Activated CD4-positive, CD25-positive, alpha-beta regulatory T cell treated with anti-CD3 and anti-CD28 coated beads, Interleukin-2, amount 50 U/mL, for 16 hours (primary cell): ENCODE measurements at places on chromosomes 16 and 17.

- DNase-seq, result peak; percentile 48
These were observed 6.3 kb upstream of the XPO6 start for GRCh38 chr16:28218109-28218508.

- no peak for DNase-seq
These were observed 5.1 kb downstream of the MMP25 start for GRCh38 chr16:3051494-3051893.

DNA sequence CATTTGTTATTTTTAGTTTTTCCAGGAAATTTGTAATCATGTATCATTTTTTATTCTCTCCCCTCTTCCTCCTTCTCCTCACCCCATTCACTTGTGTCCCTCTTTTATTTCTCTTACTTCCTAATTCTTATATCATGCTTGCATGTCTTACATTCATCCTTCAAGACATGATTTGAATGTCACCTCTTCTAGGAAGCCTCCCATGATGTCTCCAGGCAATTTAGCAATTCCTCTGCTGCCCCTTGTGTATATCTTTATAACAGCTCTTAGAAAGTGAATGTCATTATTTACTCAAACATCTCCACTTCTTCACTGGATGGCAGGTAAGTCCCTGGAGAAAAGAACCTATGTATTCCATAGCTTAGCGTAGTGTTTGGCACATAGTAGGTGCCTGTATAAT, 7.8 kb downstream of the HNF1B start:
- no peak for DNase-seq

- DNase-seq, result no peak
These were observed 46.6 kb upstream of the CMIP start for GRCh38 chr16:81397879-81398520.

DNA sequence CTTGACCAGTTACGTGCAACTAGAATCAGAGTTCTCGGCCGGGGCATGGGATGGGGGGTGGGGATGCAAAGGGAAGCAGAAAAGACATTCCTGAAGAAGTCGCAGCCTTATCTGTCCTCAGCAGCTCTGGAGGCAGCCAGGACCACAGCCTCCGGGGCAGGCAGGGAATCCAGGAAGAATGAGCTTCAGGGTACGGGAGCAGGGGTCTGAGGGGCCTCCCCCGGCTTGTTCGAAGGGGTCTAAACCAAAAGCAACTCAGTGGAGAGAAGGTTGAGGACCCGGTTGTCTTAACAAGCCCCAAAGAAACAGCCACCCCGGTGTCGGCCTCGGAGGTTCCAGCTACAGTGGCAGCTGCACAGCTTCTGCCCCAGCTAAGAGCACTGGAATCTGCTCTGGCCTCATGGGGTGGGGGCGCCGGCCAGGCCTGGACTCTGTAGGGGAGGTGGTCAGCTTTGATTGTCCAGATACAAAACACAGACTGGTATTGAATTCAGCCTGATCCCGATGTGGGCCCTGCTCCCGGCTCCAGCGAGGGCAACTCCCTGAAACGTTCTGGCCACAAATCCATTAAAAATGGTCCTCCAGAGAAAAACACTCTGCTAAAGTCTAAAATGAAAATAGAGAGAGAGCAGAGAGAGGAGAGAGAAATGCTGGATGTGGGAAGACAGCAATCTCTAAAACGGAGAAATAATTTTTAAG, 7.7 kb downstream of the HOXB4 start:
- DNase-seq, result no peak

DNA sequence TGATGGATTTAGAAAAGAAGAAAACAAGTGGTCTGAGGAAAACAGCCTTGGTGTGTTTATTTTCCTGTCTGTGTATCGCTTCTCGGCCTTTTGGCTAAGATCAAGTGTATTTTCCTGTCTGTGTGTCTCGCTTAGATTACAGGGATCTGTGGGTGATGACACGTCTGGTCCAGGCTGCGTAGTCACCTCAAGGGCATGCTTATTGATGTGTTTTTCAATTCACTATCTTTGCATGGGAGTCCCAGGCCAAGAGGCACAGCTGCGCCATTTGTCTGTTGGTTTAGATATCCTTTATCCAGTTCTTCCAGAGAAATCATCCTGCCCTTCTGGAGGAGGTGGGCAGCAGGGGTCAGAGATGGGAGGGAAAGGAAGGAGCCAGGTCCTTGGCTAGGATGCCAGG, 47.1 kb upstream of the STH start:
- no peak for DNase-seq

DNA sequence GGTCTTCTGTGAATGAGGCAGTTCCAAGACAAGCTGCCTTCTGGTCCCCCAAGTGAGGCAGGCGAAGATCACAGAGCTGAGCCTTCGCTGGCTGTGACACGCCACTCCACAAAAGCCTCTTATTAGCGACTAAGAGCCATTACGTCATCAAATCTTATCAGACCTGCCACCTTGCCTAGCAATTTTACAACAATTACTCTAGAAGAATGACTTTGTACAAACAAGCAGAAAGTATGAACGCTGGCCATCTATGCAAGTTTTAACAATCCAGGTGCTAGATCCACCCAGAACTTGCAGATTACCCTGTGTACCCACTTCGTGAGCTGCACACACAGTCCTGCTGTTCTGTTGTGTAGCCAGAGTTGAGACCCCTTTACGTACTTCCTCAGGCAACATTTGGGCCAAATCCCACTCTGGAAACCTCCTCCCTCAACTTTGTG, 3.8 kb upstream of the ICAM2 start:
- DNase-seq, result no peak

DNA sequence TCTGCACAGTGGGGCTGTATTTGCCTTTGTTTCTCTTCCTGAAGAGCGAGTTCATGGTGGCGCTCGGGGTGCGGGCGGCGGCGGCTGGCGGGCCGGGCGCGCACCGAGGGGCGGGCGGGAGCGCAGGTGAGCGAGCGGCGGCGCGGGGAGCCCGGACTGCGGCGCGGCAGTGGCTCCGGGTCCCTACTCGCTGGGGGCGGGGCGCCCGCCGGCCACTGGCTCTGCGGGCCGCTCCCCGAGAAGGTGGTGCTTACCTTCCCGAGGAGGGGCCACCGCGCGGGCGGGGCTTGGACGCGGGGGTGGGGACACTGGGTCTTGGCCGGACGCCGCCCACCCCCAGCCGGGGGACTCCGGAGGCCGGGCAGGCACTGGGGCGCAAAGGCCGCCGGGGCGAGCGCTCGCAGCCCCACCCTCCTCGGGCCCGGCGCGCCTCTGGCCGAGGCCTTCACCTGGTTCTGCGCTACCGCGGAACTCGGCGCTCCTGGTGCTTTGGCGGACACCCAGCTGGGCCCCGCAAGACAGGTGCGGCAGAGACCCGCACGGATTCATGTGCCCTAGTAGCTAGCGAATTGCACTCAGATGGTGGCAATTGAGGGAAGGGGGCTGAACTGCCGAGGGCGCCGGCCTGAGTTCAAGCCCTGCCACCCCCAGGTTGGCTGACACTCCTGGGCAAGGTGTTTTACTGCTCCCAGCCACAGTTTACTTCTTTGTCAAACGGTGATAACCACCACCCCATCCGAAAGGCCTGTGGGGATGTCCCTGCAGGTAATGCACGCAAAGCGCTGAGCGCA, at the start of gene PPL:
PPL (minus strand) TSS at position 158 of the 791 bp plus-strand sequence; CDS start at position 55, 103 bp downstream.
- DNase-seq, result no peak

- no peak for DNase-seq
These were observed 473.2 kb upstream of the SALL1 start for GRCh38 chr16:51624080-51624775.

GRCh38 chr17:68053231-68054013, 17.9 kb downstream of the KPNA2 start:
- no peak for DNase-seq

- DNase-seq, result no peak
These were observed 24.0 kb downstream of the PITPNC1 start for GRCh38 chr17:67401106-67401505.
